Bronchial epithelial cell (primary cell): ENCODE measurements at places on chromosomes 6 and 20. TPM values are rescaled to one million over a fixed set of nuclear protein-coding genes. Genes with fewer than 3 reads are reported as not detected.

GRCh38 chr6:19925533-19925932 is 88.4 kb downstream of the ID4 start:
- DNase-seq, result no peak

GRCh38 chr6:89921691-89922090 is 27.4 kb downstream of the GJA10 start:
- DNase-seq, result peak; percentile 85

GRCh38 chr20:45957021-45957941 is 14.7 kb downstream of the ZNF335 start:
- DNase-seq, result no peak

The FLRT3 gene
- 17.1 and 20.7 TPM in 2 replicates for total RNA-seq

The PPP1R16B gene
- total RNA-seq, result 0.26 and 0.77 TPM in 2 replicates
